ENCODE measurements at places on chromosomes 4 and X.

- peak; percentile 50 for DNase-seq
Observed at GRCh38 chr4:136927172-136927571, 605.1 kb downstream of the PCDH18 start.

GRCh38 chr4:155676430-155676825 is 9.8 kb downstream of the GUCY1A1 start:
- DNase-seq: no peak

DNA sequence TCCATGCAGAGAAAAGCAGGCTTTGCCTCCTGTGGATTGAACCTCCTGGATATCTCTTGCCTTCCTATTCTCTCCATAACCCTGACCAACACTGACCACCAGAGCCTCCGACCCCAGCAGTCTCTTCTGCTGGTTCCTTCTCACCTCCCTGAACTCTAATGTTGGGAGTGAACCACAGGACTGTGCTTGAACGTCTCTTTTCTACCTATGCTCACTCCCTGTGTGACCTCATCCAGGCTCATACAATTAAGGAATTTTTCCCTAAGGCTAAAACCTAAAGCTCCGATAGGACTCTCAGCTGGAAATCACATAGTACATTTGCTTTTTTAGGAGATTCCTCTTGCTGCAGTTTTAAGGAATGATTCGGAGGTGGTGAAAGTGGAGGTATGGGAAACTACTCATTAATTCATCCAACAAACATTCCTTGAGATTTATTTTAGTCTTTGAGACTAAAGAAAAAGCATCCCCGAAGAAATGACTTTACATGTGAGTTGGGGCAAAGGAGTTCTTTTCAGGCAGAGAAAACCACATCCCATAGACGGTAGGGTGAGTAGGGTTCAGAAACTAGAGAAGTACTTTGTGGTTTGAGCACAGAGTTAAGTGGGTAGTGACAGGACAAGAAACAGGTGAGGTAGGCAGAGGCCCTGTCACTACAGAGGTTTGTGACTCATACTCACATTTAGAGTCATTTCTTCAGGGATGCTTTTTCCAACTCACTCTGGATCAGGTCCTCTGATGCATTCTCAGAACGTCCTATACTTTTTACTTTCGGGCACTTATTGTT is 30.8 kb downstream of the NDNF start:
- DNase-seq: no peak

- DNase-seq: no peak
Observed at GRCh38 chr4:143473334-143474126, 40.0 kb upstream of the SMARCA5 start.

DNA sequence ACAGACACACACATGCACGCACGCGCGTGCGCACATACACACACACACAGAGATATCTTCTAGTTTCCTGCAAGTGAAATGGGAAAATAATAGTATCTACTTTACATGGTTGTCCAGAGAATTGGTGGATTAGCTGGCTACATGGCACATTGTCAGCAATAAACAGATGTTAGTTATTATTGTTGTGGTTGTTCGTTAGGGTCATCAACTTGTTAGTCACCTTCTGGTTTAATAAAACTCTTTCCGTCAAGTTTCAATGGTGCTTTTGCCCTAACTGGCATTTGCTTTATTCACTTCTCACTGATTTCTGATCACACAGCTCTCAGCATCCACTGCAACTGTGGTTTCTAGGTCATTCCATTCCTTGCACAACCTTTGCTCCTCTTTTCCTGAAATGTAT is 25.4 kb upstream of the RASL11B start:
- no peak for DNase-seq

DNA sequence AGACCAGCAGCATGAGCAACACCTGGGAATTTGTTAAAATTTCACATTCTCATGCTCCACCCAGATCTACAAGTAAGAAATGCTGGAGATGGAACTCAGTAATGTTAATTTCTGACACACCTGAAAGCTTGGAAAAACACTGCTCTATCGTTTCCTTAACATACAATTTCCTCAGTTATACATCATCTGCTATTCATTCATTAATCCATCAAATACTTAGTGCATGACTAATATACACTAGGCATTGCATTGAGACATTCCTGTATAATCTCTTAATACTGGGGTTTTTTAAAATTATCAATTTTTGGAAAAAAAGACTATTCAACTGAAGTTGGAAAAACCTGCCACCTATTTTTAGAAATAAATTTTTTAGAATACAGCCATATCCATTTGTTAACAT is 106.1 kb downstream of the CHM start:
- no peak for DNase-seq

- no peak for DNase-seq
Observed at GRCh38 chr4:66930206-66930605, 615.1 kb downstream of the CENPC start.

DNA sequence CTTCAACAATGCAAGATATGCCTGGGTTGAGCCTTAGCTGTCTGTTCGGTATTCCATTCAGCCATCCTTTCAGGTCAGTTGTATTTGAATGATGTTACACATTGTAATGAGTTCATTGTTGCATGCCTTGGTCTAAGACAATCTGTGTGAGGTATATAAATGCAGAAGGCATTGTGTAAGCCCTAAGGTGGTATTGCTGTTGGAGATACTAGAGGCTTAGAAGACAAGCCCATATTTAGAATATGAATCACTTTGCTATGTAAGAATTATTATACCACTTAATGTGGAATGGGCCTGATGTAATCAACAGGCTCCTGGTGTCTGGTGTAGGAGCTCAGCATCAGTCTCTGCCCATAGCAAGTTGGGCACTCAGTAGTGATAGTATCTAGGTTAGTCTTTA is 473.4 kb upstream of the GNPDA2 start:
- no peak for DNase-seq

GRCh38 chr4:110270492-110271197 is 72.2 kb upstream of the ELOVL6 start:
- peak; percentile 37 for DNase-seq

DNA sequence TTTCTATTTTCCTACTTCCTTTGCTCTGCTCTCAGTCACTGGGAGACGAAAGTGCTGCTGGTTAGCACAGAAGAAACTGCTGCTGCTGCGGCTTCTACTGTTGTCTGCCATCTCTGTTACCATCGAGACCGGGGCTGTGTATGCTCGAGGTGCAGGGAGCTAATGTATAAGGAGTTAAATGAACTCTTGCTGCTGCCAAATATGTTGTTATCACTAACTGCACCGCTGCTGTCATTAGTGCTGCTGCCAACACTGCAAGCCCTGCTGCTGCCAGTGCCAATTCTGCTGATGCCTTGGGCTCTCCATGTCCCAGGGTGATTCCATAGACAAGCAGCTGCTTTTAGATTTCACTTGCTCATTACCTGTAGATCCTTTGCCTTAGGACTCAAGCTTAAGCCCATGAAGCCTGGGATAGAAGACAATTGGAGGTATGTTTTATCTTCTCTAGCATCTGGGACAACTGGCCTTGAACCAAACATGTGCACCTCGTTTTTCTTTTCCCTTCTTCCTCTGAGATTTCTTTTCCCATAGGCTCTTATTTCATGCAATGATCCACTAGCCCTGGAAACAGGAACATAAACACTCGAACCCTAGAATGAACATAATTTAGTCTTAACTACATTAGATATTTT is 107.8 kb downstream of the CCSER1 start:
- DNase-seq: no peak

- DNase-seq: no peak
Observed at GRCh38 chr4:20331642-20332041, 79.9 kb downstream of the SLIT2 start.

DNA sequence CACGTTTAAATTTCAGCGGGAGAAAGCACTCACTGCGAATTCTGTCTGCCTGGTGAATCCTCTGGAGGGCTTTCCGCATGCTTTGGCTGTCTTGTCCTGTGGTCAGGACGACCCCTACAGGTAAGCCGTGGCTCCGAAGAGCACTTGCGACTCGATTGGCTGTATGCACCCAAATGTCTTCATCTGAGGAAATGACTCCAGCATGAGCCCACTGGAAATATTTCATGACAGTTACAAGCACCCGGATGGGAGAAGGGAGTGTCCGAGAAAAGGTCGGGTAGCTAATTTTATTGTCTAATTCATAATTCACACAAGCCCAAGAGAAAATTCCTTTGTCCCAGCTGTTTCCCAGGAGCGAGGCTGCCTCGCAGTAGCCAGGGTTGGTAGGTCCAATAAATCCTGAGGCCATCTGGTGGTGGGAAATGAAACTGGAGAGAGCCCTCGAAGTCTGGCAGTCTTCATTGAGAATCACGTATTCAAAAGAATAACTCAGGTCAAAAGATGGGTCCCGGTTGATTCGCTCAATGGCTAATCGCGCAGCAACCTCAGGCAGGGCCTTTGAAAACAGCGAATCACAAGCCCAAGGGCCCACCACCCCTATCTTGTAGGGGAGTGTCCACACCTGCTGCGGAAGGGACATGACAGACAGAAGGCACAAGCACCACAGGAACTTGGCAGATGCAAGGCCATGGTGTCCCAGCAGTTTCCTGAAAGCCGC is 6.6 kb downstream of the GUCY2F start:
- no peak for DNase-seq

DNA sequence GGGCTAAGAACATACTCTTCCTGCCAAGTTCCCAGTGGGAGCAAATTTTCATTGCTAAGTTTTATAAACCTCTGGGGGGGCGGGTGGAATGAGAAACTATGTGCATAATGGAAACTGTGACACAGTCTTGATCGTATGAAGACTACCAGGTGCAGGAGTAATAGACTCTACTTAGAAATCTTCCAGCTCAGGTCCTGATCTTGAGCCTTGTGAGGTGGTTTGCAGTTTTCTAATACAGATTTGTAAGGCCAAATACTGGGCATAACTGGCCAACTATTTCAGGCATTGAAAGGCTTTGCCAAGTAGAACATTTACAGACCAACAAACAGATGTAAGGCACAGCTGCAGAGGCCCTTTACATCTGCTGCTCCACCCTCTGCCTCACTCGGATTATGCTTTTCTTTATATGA is 89.7 kb upstream of the CBR4 start:
- DNase-seq: peak; percentile 17
